ENCODE measurements at places on chromosomes 1 and 21.

GRCh38 chr1:157773493-157774350 lies 3.2 kb downstream of the FCRL2 start:
- no peak for DNase-seq

DNA sequence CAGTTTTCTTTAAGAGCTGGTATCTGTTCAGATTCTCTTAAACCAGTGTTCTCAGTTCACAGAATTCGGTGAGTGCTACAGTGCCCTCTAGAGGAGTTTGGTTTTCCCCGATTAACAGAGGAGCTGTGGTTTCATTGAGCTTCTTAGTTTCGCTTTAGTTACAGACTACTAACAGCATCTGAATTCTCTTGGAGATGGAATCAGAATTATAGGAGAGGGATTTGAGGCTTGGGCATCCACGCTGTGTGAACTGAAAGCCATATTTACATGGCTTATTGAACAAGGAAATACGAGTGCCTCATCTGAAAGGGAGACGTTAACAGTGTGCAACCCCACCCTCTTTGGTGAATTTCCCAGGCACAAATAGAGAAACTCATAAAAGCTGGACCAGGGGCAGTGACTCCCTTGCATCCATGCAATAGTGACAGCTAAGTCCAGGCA lies 202.0 kb downstream of the USH2A start:
- no peak for DNase-seq

GRCh38 chr1:205109711-205110110 lies 12.1 kb downstream of the RBBP5 start:
- DNase-seq: no peak

GRCh38 chr1:11940260-11940921 lies 5.9 kb downstream of the PLOD1 start:
- no peak for DNase-seq

- DNase-seq: no peak
Observed at GRCh38 chr1:236010443-236010842, 54.4 kb downstream of the NID1 start.

DNA sequence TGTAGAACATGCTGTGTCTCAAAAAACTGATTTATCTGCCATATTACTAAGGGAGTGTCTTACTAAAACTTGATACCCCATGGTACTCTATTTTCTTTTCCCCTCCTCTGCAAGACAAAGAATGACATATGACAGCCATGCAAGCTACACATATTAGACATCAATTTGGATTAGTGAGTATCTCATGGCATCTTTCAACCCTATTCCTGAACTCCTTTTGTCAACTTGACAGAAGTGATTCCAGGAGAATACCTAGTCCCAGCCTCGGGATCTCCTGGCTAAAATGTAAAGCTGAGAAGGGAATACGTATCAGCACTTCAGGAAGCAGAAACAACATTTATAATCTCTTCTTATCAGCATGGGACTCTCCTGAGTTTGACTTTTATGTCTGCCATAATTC lies 43.7 kb downstream of the ADGRL2 start:
- no peak for DNase-seq

DNA sequence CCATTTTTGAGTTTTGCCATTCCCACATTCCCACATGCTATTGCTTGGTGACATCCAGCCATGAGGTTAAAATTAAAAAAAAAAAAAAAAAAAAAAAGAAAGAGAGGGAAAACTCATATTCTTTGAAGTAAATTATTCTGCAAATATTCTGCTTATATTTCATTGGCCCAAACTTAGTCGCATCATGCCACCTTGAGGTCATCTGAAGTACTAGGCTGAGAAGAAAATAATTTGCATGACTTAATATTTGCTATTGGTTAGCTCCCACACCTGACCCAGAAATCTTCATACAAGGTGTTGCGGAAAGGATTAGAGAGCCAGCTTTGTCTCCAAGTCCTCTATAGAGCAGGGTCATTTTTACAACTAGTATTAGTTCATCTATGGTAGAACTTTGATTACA lies 2206.0 kb downstream of the MRPL39 start:
- DNase-seq: no peak

DNA sequence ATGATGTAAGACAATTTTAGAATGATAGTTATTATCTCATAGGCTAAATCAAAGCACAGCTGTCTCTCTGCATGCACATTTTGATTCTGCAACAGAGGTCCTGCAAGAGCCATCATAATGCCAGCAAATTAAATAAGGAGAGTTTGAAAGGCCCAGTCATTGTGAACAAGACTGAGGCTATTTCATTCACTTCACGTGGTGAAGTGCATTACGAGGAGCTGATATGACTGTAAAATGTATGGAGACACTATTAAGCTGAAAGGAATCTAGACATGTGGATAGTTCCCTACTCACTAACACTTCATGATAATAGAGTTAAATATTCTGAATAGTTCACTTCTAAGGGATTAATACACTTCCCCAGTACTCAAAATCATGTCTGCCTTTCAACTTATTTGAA lies 299.0 kb downstream of the SMYD3 start:
- no peak for DNase-seq

DNA sequence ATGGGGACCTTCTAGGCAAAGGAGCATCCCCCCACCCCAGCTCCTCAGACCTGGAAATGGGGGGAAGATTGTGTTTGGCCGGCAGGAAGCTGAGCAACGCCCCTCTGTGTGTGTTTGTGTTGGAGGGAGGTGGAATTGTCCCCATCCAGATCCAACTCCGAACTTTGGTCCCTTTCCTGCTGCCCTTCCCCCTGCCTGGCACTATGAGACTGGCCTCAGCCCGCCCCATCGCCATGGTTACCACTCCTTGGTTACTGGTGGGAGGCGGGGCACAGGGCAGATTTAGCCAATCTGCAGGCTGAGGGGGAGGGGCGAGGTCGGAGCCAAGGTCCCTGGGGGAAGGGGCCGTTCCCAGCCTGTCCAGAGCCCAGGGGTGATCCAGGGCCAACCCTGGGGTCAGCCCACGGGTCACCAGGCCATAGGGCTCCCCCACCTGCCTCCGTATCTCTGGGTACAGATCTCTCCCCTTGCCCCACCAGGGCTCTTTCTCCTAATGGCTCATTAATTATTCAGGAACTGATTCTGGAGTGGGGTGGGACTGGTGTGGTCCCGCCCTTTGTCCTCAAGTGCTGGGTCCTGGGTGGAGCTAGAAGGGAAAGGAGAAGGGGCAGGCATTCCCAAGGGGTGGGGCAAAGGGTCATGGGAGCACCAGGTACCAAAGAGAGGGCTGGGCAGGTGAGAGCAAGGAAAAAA lies 15.2 kb downstream of the PTPRF start:
- no peak for DNase-seq

- no peak for DNase-seq
Observed at GRCh38 chr1:174659823-174660222, 212.1 kb downstream of the GPR52 start.

- DNase-seq: no peak
Observed at GRCh38 chr1:248849152-248849551, 9.7 kb downstream of the ZNF692 start.

DNA sequence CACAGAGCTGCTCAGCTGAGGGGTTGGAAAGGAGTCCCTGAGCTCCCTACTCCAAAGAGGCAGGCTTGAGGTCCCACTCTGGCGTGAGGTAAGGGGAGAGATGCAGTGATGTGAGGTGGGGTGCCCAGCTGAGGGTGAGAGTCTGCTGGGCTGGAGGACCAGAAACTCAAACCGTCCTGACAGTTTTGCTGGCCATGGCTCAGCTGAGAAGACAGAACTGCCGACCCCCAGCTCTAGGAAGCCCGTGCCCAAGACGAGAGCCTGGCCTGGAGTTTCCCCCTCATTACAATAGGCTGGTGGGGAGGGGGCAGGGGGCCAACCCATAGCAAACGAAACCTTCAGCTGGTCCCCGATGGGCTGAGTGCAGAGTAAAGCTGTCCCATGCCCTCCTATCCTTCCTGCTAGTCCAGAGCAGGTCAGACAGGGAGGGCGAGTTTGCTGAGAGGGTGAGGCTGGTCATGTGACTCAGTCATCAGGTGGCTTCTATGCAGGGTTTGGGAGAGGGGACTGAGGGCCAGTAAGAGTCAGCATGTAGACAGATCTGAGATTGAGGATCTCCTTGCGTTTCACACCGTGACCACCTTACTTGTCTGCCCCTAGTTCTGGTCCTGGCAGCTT lies 129.3 kb downstream of the PRDM2 start:
- no peak for DNase-seq

- no peak for DNase-seq
Observed at GRCh38 chr1:2561898-2562895, 6.0 kb downstream of the TNFRSF14 start.

DNA sequence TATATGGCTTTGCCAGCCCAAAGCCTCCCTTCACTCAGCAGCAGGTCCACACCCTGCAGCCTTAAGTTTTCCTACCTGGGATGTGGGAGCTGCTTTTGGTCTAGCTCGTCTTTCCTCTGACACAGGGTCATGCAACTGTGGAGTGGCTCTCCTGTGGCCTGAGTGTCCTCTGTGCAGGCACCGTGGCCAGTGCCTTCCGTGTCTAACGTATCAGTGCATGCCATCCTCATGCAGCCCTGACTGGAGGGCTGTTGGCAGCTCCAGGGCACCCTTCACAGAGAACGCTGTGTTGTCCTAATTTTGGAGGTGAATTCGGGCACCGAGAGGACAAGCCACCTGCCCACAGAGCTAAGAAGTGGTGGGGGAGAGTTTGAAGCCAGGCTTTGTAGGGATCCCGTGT lies 25.7 kb upstream of the C1orf174 start:
- DNase-seq: no peak

GRCh38 chr1:157624471-157624870 lies 26.6 kb upstream of the FCRL4 start:
- DNase-seq: no peak

DNA sequence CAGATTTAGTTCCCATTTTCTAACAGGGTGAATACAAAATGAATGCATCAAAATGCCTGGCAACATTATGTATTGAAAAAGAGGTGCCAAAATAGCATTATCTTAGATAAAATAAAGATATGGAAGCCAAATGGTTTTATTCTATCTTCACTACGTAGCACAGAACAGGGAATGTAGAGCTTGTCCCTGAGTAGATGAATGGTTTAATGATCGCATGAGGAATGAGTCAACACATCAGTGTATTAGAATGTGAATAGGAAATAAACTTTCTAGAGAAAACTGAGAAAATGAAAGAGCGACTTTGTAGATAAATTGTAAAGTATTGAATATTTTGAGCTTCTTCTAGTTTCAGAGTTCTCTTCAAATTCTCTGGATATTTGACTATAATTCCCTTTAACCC lies 74.3 kb downstream of the BRINP3 start:
- DNase-seq: no peak

DNA sequence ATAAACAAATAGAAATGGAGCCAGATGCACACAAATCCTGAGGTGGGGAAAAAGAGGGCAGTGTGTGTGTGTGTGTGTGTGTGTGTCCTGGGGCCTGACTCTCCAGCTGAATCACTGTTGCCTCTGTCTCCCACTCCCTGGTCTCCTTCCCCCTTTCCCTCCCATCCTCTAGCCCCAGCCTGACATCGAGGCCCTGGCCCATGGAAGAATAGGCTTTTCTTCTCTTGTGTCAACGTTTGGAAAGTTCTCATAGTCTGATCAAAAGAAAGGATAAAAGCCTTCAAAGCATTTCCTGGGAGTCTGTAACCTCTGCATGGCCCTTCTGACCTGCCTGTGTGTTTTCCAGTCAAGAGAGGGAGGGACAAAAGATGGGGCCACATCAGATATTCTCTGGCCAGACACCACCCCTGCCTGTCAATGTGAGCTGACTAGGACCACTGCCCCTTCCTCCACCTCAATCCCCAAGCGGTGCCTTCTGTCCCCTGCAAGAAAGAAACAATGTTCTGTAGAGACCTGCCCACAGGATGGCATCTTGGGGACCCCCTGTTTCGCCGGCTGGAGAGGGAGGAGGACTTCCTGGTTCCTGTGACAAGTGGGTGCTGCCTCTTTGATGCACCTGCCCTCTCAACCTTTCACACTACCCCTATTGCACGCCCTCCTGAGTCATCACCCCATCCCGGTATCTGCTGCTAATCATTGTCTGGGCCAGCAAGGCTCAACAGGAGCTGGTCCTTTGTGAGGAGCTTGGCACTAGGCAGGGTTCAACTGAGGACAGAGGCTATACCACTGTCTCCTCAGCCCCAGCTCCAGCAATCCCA lies 16.2 kb downstream of the KCNJ10 start:
- no peak for DNase-seq

- DNase-seq: no peak
Observed at GRCh38 chr1:18148461-18148860, 40.9 kb downstream of the IGSF21 start.

DNA sequence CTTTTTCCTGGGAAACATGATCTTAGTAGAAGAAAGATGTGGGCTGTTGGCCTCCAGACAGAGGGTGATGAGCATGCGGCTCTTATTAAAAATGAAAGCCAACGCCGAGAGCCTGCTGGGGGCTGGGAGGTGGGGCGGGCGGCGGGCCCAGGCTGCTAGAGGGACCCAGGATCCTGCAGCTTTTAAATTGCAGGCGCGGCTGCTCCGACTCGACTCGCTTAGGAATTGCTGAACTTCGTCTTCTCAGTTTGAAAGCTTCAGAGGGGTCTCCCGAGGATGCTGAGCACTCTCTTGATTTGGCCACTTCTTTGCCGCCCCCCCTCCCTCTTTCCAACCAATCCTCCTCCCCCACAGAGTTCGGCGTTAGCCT lies 1.2 kb downstream of the AGPAT3 start:
- no peak for DNase-seq

DNA sequence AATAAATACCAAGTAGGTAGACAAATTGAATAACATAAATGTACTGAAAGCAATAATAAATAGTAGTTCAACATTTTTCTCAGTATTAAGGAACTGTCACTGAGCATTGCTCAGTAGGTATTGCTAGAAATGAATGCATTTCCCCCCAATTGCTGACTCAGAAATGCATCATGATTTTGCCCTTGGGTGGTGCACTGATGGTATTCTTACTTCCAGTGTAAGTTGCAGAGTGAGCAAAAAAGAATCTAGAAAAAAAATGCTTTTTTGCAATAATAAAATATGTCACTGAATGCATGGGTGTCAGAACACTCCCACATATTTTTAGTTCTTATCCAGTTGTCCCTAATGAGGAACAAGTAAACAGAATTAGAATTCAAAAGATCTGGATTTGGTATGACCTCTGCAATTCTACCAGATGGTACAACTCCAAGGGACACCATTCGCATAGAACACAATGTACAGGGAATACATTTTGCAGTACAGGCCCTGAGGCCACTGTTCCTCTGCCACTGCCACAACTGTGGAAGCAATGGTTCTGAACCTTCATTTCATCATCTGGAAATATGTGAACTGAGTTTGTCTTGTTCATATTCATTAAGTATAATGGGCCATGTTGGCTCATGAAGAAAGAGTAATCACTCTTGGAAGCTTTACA lies 78.0 kb downstream of the ATP6V1G3 start:
- DNase-seq: no peak

- DNase-seq: no peak
Observed at GRCh38 chr1:205665201-205666045, 14.9 kb downstream of the SLC45A3 start.

- no peak for DNase-seq
Observed at GRCh38 chr1:113074237-113074636, 1.2 kb downstream of the LRIG2 start.

DNA sequence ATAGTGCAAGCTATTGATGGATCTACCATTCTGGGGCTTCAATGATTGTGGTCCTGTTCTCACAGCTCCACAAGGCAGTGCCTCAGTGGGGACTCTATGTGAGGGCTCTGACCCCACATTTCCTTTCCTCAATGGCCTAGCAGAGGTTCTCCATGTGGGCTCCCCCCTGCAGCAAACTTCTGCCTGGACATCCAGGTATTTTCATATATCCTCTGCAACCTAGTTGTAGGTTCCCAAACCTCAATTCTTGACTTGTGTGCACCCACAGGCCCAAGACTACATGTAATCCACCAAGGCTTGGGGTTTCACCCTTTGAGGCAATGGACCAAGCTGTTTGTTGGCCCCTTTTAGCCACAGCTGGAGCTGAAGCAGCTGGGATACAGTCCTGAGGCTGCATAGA lies 35.9 kb upstream of the CFHR3 start:
- DNase-seq: no peak
